ENCODE measurements at places on chromosomes 2 and 18. TPM values are rescaled to one million over a fixed set of nuclear protein-coding genes. Genes with fewer than 3 reads are reported as not detected.

PSMA8 gene
- 0.17 TPM for polyA plus RNA-seq

VSNL1 gene
- 2.8 TPM for polyA plus RNA-seq

SSB gene
- 78.3 TPM for polyA plus RNA-seq

ABCG8 gene
- not detected for polyA plus RNA-seq

MAP2 gene
- polyA plus RNA-seq, result 5.4 TPM

CTAGE1 gene
- not detected for polyA plus RNA-seq

PTPRN gene
- 1.3 TPM for polyA plus RNA-seq

UGT1A4 gene
- not detected for polyA plus RNA-seq

CD226 gene
- polyA plus RNA-seq, result 1.5 TPM

ASTL gene
- polyA plus RNA-seq, result not detected

SCN1A gene
- polyA plus RNA-seq, result not detected

NPPC gene
- 0.23 TPM for polyA plus RNA-seq

PAX8 gene
- polyA plus RNA-seq, result 2.0 TPM

SPDYA gene
- 0.53 TPM for polyA plus RNA-seq

DYSF gene
- 8.6 TPM for polyA plus RNA-seq

KLHL30 gene
- 0.20 TPM for polyA plus RNA-seq

METAP1D gene
- 7.0 TPM for polyA plus RNA-seq

SAG gene
- not detected for polyA plus RNA-seq

SKOR2 gene
- not detected for polyA plus RNA-seq

POTEI gene
- polyA plus RNA-seq, result not detected

KLHL14 gene
- polyA plus RNA-seq, result 0.50 TPM

SNORC gene
- polyA plus RNA-seq, result 0.10 TPM

TRPM8 gene
- not detected for polyA plus RNA-seq

REG3G gene
- 0.30 TPM for polyA plus RNA-seq

SERPINB11 gene
- not detected for polyA plus RNA-seq

TTN gene
- 0.18 TPM for polyA plus RNA-seq

SNRNP200 gene
- 92.9 TPM for polyA plus RNA-seq

DHRS9 gene
- polyA plus RNA-seq, result 0.54 TPM

GNLY gene
- polyA plus RNA-seq, result 10.8 TPM

SLC66A3 gene
- 43.5 TPM for polyA plus RNA-seq

UGGT1 gene
- 7.1 TPM for polyA plus RNA-seq

HOXD4 gene
- 8.3 TPM for polyA plus RNA-seq

ANKRD36C gene
- 12.0 TPM for polyA plus RNA-seq

MBOAT2 gene
- 9.0 TPM for polyA plus RNA-seq

TTC32 gene
- 9.6 TPM for polyA plus RNA-seq

TUBB6 gene
- 77.3 TPM for polyA plus RNA-seq

Measured in ovary (tissue), 10 donors.